ENCODE measurements at places on chromosomes 7 and 10.

GRCh38 chr7:44267178-44267577 lies 58.2 kb downstream of the CAMK2B start:
- DNase-seq: no peak

GRCh38 chr7:143383642-143383957 lies 2.5 kb downstream of the ZYX start:
- DNase-seq: no peak

DNA sequence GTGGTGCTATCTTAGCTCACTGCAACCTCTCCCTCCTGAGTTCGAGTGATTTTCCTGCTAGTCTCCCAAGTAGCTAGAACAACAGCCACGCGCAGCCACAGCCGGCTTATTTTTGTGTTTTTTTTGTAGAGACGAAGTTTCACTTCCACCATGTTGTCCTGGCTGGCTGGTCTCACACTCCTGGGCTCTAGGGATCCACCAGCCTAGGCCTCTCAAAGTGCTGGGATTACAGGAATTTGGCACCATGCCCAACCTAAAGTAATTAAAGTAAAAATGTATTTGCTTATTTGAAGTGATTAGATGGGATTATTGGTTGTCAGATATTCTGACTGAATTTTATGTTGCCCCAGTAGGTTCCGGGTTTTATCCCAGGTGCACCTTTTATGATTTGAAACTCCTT lies 22.7 kb downstream of the LUC7L2 start:
- DNase-seq: no peak

- DNase-seq: no peak
These were observed 293.1 kb downstream of the C7orf25 start for GRCh38 chr7:42618651-42619360.

GRCh38 chr10:87054373-87055295 lies 34.5 kb downstream of the FAM25A start:
- no peak for DNase-seq

GRCh38 chr10:59595593-59595992 lies 114.1 kb downstream of the SLC16A9 start:
- DNase-seq: no peak

GRCh38 chr10:113709221-113709838 lies 29.6 kb downstream of the CASP7 start:
- DNase-seq: no peak

DNA sequence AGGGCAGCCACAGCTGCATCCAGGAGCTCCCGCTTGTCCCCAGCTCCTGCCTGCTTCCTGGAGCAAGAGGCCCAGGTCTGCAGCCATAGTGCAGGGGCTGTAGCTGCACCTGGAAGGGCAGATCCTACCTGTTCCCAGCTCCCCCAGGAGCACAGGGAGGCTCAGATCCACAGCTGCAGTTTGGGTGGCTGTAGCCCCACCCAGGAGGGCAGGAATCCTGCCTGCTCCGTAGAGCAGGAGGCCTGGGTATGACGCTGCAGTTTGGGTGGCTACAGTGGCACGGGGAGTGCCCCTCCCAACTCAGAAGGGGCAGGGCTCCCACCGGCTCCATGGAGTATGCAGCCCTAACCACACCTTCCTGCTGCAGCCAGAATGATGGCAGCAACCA lies 26.7 kb upstream of the CDCA7L start:
- no peak for DNase-seq

DNA sequence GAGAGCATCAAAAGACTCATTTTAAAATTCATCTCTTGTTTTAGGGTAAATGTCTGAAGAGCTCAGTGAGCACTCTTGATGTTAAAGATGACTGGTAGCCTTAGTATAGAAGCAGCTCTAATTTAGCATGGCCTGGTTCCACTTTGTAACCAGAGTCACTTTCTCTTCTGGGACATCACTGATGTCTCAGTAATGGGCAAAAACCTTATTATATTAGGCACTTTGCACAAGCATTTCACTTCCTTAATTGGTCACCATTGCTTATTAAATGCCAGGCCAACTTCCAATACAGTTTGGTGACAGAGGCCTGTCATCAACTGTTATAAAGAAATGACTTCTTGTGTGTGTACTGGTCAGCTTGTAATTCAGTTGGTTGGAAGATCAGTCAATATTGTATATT lies 53.0 kb downstream of the STEAP1B start:
- DNase-seq: no peak

All from T follicular helper cell (primary cell).